ENCODE measurements at places on chromosomes 2 and 18.

- DNase-seq = no peak
These were observed 34.0 kb upstream of the OTOS start for GRCh38 chr2:240174496-240174895.

- DNase-seq = peak; percentile 89
These were observed 5.2 kb downstream of the TMEM127 start for GRCh38 chr2:96260387-96261260.

DNA sequence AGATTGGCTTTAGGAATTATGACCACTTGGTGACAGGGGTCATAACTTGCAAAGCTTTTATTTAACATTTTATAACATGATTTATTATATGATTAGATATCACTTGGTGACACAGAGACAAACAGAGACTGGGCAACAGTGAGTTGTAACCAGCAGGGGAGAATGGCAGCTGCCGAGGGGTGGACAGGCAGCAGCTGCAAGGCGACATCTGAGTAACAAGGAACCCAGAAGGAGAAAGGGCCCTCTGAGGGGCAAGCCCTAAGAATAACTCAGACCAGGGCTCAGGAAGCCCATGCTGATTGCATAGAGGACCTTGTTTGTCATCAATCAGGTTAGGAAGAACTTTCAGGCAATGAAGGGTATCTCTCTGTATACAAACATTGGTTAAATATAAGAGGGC, 339.9 kb upstream of the SOX11 start:
- no peak for DNase-seq

DNA sequence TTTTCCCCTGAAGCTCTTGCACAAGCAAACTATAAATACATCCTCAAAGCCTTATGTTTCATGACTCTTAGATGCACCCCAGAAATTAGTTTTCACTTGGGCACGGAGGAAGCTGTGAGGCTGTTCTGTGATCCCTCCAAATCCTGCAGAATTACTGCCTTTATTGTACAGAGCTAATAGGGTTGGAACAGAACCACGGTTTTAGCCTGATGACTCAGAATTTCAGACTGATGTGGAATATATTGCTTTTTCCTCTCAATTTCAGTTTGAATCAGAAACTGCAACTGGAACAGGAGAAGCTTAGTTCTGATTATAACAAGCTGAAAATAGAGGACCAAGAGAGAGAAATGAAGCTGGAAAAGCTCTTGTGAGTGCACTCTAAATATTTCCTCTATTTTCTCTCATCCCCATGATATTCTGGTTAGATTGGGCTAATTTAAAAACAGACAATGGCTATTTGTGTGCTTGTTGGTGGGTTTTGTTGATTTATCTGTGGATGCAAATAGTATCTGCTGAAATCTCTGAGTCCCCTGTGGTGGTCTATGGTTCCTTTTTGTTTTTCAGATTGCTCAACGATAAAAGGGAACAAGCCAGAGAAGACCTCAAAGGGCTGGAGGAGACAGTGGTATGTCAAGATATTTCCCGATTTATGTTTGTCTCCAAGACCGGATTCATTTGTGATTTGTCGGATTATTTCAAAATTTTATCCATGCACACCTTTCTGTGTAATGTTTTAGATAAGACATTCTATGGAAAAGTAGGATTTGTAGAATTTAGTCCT, 38.2 kb upstream of the LYPD6B start:
- DNase-seq = no peak

DNA sequence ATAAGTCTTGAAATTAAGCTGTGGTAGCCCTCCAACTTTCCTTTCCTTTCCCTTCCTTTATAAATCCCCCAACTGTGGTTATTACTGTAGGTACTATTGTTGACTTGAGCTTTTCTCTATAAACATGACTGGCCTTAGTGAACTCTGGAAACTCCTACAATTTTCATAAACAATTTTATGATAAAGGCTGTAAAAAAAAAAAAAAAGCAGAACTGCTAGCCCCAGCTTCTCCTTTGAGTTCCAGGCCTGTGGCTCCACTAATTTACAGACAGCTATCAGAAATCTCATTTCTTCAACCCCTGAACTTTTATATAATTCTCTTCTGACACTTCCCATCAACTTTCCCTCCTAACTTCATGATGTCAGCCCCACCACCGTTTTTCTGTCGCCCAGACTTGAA, 174.3 kb downstream of the IKZF2 start:
- no peak for DNase-seq

GRCh38 chr2:160828076-160828475, 332.2 kb upstream of the TANK start:
- DNase-seq = no peak

DNA sequence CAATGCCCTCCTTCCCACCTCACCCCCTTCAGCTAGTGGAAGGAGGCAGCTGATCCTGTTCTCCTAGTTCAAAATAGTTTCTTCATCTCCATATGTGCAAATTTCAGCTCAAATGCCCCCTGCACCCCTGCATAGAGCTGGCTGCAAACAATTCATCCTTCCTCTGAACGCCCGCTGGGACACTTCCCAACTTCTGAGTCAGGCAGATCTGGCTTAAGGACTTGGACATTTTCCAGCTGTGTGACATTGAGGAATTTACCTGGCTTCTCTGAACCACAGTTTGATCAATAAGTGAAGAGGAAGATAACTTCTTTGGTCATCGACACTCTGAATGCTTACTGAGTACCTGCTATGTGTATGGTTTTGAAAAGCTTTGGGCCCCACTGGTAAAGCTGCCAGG, 23.5 kb downstream of the PTGR3 start:
- no peak for DNase-seq

DNA sequence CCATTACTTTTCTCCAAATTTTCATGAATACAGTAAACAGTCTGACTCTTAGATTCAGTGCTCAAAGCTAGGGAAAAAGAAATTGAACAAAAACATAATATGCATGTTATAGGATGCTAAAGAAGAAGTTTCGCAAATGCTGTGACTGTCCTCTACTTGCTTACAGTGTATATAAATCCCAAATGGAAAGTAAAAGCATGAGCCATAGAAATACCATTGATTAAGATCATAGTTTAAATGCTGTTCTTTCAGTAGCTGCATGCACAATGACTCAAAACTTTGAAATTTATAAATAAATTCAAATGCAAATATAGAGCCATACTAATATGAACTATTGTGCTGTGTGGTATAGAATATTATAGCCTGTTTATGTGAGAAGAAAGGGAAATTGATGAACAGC, 1113.9 kb upstream of the ACVR2A start:
- no peak for DNase-seq

- peak; percentile 94 for DNase-seq
These were observed at the start of gene HS1BP3 for GRCh38 chr2:20650877-20651730. Gene HS1BP3, minus strand, starts transcription at chr2:20651098. Its CDS starts 35 bp downstream, at chr2:20651063.

DNA sequence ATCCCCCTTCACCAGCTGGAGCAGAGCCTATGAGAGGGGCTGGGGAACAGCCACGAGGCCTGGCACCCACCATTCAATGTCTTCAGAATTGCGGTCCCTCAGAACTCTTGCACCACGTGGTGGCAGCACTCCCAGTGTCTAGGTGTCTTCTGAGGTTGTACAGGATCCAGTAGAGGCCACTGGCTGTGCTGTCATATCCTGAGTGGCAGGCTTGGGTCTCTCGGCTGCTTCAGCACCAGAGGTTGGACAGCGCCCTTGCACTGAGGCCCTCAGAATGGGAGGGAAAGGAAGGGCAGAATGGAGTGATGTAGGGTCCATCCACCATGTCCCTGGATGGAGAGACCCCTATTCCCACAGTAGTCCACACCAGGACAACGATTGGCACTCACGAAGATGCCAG, 112.0 kb upstream of the TEKT4 start:
- peak; percentile 45 for DNase-seq

- no peak for DNase-seq
These were observed 121.6 kb downstream of the RBMS1 start for GRCh38 chr2:160372010-160372356.

GRCh38 chr2:232761301-232761907, 15.0 kb downstream of the KCNJ13 start:
- DNase-seq = peak; percentile 14

- no peak for DNase-seq
These were observed 65.8 kb downstream of the ALMS1 start for GRCh38 chr2:73451263-73451972.

DNA sequence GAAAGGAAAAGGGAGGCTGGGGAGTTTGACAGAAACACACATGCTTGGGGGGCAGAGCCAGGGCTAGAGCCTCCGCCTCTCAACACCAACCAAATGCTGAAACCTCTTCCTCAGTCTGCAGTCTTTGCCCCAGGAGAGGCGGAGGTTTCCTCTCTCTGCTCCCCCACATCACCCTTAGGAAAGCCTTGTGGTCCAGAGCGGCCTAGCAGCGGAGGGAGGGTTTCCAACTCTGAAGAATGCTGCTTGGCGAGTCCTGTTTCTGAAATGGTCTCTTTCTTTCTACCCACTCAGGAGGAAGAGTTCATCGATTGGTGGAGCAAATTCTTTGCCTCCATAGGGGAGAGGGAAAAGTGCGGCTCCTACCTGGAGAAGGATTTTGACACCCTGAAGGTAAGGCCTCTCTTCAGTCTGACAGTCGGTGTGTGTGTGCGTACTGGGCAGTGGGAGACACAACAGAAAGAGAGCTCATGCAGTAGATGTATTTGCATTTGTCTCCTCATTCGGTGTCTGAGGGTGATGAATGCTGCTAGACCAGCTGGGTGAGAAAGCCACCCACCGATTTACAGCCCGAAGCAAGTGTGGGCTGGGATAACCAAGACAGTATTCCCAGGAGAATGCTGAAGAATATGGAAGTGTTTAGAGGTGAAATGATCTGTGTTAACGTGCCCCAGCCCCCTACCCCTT, 190.5 kb downstream of the DYSF start:
- DNase-seq = no peak

- no peak for DNase-seq
These were observed 946.0 kb upstream of the CHAC2 start for GRCh38 chr2:52821631-52822030.

DNA sequence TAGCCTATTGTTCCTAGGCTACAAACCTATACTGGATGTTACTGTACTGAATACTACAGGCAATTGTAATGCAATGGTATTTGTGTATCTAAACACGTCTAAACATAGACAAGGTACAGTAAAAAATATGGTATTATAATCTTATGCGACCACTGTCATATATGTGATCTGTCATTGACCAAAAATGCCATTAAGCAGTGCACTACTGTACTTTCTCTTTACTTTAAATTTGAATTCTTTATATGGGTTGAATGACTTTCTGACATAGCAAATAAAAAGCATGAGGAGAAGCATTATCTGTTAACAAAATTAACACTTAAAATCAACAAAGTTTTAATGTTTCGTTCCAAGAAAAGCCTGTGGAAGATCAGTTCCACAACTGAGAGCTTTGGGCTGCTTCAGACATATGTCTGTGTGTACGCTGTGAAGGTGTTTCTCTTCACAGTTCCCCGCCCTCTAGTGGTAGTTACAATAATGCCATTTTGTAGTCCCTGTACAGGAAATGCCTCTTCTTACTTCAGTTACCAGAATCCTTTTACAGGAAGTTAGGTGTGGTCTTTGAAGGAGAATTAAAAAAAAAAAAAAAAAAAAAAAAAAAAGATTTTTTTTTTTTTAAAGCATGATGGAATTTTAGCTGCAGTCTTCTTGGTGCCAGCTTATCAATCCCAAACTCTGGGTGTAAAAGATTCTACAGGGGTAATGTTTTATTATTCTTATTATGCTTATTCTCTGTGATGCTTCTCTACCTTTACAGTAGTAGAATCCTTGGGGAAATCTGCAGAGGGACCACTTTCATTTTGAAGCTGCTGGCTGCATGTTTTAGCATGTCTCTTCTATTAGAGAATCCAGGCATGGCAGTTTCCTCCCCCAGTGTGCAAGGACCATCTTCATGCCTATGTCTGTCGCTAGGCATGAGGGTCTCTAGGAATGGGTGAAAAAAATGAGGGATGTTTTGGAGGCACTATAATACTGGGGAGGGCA, 54.5 kb downstream of the SCN2A start:
- DNase-seq = peak; percentile 82

DNA sequence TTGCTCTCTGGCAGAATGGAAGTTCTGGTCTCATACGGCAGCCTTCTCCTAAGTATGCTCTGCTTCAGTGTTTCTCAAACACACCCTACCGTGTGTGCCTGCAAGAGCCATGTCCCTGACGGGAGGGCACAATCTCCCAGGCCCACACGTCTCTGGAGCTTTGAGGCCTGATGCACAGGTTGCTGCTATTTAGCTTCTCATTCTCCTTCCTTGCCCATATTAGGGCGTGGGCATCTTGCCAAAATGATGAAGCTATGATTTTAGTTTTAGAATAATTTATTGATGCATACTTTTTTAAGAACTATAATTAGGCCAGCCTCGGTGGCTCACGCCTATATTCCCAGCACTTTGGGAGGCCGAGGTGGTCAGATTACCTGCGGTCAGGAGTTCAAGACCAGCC, 107.9 kb downstream of the RNF144A start:
- DNase-seq = no peak

Measured in Daoy (cell line).